ENCODE measurements at places on chromosomes 4 and X. TPM values are rescaled to one million over a fixed set of nuclear protein-coding genes. Genes with fewer than 3 reads are reported as not detected.
A peak's percentile ranks its signal among the peaks of the same experiment; 100 is the strongest.

Gene LNX1
- total RNA-seq: 7.3 TPM

Gene ADH1A
- total RNA-seq: not detected

Gene TIMP1
- 39.0 TPM for total RNA-seq

DNA sequence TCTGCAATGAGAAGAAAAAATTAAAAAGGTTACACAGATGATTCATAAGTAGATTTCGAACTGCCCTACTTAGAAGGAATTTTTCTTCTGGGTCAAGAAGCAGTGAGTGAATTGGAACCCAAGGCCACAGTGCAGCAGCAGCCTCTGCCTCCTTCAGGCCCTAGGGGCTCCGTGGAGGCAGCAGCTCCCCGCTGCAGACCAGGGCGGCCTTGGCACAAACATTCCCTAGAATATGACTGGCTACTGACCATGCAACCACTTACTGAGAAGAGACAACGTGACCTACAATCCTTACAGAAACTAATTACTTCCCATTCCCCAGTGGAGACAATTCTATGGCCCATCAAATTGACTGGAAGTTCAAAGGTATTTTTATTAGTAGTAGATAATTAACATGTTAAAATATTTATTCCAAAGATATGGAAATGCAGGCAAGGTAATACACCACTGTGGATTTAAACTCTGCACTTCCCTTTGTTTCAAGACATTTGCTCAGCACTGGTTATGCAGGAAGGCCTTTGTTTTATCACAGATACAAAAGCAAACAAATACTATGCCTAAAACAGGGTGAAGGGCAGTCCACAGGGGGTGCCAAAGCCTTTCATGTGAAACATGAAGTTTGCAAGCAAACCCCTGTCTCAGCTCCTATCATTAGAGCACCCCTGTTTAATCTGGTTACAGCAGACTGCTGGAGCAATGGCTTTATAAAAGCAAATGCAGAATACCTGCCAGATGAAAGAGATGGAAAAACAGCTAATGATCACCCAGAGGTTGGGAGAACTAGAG, 59.2 kb downstream of the PCDH19 start:
- no peak overlapping the region for H3K4me3 ChIP-seq
- DNase-seq: peak; percentile 22
- no peaks in the 10 kb centered on the region for H3K4me1 ChIP-seq
- H3K36me3 ChIP-seq: no peaks in the 10 kb centered on the region

Gene CLGN
- 2.5 TPM for total RNA-seq

GRCh38 chrX:44432641-44433040, 89.2 kb upstream of the EFHC2 start:
- H3K4me3 ChIP-seq: no peak overlapping the region
- H3K4me1 ChIP-seq: no peaks in the 10 kb centered on the region
- no peak overlapping the region for H3K27ac ChIP-seq
- peak; percentile 27 for DNase-seq
- H3K27me3 ChIP-seq: no peaks in the 10 kb centered on the region
- H3K36me3 ChIP-seq: no peaks in the 10 kb centered on the region

Measured in GM23338 (cell line).